Small intestine (tissue), 16 donors: ENCODE measurements at places on chromosomes 4 and X.

DNA sequence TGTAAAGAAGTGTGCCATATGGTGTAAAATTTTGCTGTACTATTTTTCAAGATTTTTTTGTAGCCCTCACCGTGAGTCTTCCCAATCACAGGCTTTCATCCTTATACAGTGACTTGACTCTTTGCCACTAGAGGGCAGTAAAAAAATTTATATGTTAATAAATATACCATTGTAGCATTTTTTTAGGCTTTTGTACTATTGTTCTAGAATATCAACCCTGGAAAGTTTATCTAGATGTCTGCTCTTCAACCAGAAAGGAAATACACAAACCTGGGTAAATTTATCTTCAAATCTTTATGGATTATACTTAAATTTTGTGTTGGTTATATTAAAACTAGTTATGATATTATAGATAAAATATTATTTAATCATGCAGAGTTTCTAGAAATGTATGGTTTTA lies 235.3 kb downstream of the TENM3 start:
- DNase-seq, result peak; percentile 31

DNA sequence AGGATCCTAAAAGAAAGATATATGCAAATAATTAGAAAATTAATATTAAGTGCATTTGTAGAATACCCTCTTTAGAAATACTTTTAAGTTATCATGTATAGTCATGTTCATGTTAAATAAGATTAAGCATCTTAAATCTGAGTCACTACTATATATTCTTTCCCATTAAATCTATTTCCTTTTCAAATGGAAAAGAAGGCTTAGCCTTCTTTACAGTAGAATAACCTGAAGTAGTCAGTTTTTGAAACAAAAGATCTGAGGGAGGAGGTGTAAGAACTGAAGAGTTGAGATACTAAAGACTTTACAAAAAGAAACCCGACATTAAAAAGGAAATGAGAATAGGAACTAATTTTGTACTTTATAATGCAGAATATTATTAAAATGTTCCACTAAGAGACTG lies 14.7 kb upstream of the HSD17B13 start:
- DNase-seq, result no peak

GRCh38 chr4:74319470-74319869 lies 11.2 kb downstream of the EPGN start:
- no peak for DNase-seq

- no peak for DNase-seq
Measured at GRCh38 chrX:12488771-12489170, 302.4 kb upstream of the PRPS2 start.

DNA sequence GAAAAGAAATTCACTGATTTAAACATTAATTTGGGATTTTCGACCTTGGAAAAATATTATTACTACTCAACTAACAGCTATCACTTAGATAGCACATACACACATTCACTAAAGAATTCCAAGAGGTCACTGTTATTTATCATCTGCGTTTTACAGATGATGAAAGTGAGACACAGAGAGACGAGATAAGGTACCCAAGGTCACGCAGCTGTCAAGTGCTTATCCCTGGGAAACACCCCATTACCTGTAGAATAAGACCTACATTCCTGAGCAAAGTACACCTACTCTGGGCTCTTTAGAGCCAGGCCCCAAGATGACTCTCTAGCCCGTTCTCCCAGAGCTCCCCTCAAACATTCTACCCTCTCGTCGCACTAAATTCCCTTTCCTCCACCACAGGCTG lies 48.6 kb downstream of the HAUS3 start:
- peak; percentile 53 for DNase-seq

DNA sequence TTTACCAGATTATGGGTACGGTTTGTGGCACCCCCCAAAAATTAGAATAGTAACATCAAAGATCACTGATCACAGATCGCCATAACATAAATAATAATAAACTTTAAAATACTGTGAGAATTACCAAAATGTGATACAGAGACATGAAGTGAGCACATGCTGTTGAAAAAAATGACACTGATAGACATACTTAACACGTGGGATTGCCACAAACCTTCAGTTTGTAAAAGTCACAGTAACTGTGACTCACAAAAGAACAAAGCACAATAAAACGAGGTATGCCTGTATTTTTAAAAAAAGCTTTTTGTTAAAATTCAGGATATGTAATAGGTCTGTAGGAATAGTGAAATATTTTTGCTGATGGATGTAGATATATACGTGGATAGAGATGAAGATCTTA lies 93.4 kb downstream of the TET2 start:
- DNase-seq, result no peak

- no peak for DNase-seq
Measured at GRCh38 chr4:131534944-131535645, 1614.0 kb upstream of the PCDH10 start.

DNA sequence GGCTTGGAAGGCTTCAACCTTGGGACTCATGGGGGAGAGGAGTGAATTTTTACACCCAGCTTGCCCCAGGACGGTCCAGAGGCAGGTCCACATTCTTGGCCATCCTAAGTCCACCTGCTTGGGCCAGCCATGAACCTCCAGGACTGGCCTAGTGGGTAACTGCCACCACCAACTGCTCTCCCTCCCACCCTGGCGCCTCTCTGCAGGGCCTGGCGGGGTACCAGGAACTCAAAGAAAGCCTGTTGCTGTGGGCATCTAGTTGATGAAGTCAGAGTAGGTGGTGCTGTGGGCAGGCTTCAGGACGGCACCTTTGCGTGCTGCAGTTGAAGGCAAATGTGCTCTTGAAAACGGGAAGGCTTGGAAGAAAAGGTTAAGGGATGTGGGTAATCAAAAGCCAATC lies 12.0 kb downstream of the BCOR start:
- no peak for DNase-seq

GRCh38 chrX:132652871-132653270 lies 164.0 kb upstream of the MBNL3 start:
- no peak for DNase-seq

DNA sequence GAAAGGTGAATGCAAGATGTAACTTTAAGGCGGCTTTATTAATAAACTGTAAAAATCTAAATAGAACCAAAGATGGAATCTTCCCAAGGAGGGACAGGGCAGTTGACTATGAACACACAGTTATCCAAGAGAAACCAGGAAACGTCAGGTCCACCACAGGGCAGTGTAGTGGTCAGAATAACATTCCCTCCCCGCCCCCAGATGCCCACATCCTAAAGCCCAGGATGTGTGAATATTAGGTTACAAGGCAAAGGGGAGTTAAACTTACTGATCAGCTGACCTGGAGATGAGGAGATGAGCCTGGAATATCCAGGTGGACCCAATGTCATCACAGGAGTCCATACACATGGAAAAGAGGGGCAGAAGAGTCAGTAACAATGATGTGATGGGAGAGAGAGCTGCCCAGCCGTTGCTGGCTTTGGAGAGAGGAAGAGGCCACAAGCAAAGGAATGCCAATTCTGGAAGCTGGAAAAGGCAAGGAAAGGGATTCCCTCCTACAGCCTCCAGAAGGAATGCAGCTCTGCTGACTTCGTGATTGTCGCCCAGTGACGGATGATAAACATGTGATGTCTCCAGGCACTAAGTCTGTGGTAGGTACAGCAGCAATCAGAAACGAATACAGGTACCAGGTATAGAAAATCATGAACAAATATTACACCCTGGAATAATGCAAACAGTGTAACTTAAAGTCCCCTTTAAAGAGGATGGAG lies 5.2 kb downstream of the SH3KBP1 start:
- DNase-seq, result no peak

DNA sequence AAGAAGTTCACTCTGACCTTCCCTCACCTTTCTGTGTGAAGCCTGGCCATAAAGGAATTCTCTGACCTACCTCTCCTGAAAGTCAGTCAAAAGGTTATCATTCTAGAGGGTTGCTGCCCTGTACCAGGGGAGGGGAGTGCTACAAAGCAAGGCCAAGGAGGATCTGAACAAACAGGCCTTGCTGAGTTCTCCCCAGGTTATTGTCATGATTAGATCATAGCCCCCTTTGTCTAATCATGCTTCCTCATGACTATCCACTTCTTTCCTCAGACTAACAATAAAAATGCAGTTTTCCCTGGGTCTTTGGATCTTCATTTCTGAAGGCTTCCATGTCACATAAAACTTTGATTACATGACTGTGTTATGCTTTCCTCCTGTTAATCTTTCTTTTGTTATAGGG lies 472.0 kb downstream of the IQCM start:
- DNase-seq, result no peak
